Stimulated activated CD8-positive, alpha-beta memory T cell treated with anti-CD3 and anti-CD28 coated beads, Interleukin-4, amount 100 ng/mL, for 24 hours (primary cell): ENCODE measurements at places on chromosomes 11 and 22.

- no peak for DNase-seq
These were observed 1.7 kb downstream of the FOLR2 start for GRCh38 chr11:72218251-72218745.

- DNase-seq = no peak
These were observed 57.6 kb downstream of the MYH9 start for GRCh38 chr22:36330127-36330526.

DNA sequence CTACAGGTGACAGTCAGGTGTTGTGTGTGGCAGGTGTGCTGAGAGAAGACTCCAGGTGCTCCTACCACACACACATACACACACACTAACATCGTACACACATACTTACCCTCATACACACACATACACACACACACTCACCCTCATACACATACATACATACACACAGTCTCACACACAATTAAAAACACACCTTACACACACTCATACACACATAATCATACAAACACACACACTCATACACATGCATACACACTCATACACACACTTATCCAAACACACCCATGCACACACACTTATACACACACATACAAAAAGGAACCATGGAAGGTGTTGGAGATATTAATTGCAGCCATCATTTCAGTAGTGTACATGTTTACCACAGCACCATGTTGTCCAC is 4.6 kb downstream of the KRTAP5-3 start:
- no peak for DNase-seq

DNA sequence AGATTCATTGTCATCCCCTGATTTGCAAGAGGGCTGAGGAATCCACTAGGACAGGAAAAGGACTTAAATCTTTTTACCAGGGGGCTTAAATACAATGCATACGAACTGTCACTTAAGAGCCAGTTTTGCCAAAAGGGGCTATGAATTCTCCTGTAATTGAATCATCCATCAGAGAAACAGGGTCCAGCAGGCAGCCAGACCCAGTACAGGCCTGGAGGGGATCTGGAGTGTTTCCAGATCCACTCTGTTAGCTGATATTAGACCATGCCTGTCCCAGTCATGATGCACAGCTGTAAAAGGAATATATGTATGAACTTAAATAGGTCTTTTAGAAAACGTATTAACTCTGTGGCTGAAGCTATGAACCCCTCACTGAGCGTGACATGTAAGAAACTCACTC is 53.8 kb upstream of the PRSS23 start:
- DNase-seq = no peak

DNA sequence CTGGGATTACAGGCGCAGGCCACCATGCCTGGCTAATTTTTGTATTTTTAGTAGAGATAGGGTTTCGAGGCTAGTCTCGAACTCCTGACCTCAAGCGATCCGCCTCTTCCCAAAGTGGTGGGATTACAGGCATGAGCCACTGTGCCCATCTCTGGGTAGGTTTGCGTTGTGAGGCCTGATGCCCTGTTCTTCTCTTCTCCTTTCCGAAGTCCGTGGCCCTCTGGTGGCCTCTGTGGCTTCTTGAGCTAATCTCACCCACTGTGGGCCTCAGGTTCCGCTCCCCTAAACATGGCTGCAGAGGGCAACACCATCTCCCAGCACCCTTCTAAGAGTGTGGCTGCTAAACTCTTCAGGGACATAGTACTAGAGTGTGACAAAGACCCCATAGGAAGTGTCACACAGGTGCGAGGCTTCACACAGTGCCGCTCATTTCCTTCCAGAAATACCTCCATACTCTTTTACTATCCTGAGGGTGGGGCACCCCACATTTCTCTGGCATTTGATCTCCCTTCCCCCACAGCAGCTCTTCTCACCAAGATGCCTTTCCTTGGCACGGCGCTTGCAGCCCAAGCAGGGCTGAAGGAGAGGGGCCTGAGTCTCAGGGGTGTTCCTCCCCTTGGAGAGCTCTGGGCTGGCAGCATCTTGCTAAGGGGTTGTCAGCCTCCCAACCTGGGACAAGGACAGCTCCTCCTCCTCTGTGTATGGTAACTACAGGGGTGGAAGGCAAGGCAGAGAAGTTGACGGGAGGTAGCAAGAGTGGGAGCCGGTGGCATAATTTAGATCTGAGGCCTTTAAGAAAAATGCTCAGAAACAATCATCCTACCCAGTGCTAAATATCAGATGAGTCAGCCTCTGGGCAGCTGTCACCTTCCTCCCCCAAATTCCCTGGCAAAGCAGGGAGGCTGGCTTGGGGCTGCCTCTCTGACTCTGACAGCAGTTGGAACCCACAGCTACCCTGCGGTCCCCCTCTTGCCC is 6.1 kb downstream of the THY1 start:
- DNase-seq = no peak
